ENCODE measurements at places on chromosomes 13 and 19. TPM values are rescaled to one million over a fixed set of nuclear protein-coding genes. Genes with fewer than 3 reads are reported as not detected.

GRCh38 chr19:46579361-46579879 is 21.7 kb upstream of the CALM3 start:
- no peak for DNase-seq

GRCh38 chr13:106919133-106919532 is 351.2 kb upstream of the ARGLU1 start:
- DNase-seq, result no peak

- DNase-seq, result no peak
Observed at GRCh38 chr13:100334214-100334613, 245.3 kb downstream of the PCCA start.

GRCh38 chr13:95343944-95344343 is 42.7 kb upstream of the ABCC4 start:
- no peak for DNase-seq

DNA sequence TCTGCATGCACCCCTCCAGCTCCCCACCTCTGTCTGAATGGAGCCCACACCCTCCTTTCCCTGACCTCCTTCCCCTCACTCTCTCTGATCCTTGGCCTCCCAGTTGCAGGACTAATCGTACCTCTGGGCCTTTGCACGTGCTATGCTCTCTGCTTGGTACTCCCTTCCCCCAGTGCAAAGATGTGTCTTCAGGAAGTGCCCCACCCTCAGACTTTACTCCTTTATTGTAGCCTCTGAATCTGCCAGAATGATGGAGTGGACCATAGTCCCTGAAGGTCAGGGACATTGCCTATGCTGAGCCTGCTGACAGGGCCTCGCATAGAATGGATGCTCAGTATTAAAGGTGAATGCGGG is 1.3 kb upstream of the JUND start:
- DNase-seq, result no peak

Gene CEACAM4
- polyA plus RNA-seq, result not detected

Gene IL27RA
- polyA plus RNA-seq, result 4.5 TPM

Gene ICAM3
- polyA plus RNA-seq, result 10.1 TPM

Gene NKG7
- not detected for polyA plus RNA-seq

Gene SIGLECL1
- not detected for polyA plus RNA-seq

All from AG04450 (cell line).